ENCODE measurements at places on chromosomes 5 and 9.

DNA sequence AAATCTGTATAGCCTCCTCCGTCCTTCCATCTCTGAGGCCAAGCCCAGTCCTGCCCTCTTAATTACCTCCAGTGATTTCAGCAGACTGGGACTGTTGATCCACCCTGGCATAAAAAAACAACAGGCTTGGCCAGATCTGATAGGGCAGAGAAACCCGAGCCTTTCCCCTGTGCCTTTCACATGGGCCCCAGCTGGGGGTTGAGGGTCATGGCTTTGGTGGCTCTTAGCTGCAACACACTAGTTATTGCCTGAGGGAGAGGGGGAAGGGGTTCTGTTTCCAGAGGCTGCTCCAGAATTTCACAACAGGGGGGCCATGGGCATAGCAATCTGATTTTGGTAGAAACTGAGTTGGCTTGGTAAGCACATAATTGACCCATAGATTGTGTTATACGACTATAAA, 21.2 kb upstream of the PANK3 start:
- no peak for DNase-seq

DNA sequence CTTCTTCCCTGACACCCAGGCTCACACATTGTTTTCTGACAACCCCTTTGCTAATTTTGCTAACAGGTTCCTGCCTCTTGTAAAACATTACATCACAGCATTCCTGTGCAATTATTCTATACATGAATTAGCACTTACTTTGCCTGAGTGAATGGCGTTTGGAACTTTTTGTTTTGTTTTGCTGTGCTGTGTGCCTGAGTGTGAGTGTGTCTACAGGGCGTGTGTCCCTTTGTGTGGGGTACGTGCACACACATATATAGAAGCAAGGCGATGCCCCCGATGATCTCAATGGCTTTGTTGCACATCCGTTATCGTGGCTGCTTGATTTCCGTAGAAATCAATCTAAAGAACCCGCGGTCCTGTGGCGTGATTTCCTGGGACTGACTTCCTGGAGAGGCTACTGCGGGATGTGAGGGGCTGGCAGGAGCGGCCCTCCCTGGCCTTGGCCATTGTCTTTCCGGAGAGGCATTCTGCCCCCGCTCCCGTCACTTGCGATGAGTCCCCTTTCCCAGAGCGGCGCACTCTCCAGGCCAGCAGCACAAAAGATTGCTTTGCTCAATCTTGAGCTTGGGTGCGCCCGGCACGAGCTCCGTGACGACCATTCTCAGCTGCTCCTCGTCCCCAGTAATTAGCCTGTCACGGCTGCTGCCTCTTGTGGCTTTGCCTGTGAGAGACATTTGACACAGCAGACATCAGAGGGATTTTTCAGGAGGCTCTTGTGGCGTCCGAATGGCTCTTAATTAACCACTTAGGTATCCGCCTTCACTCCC, 398.1 kb upstream of the IRX1 start:
- DNase-seq = no peak

- DNase-seq = no peak
Observed at GRCh38 chr9:111034170-111034897, 3.9 kb downstream of the LPAR1 start.

GRCh38 chr5:17802256-17802655, 168.0 kb downstream of the TAF11L14 start:
- no peak for DNase-seq

GRCh38 chr9:122922713-122923112, 8.6 kb downstream of the ZBTB26 start:
- DNase-seq = no peak

DNA sequence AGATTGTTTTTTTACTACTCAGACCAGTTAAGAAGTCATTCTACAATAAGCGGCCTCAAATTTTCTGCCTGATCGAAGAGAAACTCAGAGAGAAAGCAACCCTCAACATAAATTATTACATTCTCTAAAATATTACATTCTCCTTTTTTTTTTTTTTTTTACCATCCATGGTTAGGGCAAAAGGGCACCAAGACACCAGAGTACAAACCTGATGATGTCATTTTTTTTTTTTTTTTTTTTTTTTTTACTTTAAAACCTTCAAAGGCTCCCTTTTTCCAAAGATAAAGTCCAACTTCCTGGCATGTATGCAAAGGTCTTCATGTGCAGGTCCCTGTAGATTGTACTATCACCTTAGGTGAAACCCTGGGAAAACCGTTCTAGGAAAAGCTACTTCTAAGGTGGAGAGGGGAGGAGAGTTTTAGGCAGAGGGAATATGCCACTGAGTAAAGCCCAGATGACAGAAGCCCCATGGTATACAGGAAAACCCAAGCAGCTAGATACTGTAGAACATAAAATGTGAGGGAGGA, 104.4 kb downstream of the SSBP2 start:
- DNase-seq = no peak

DNA sequence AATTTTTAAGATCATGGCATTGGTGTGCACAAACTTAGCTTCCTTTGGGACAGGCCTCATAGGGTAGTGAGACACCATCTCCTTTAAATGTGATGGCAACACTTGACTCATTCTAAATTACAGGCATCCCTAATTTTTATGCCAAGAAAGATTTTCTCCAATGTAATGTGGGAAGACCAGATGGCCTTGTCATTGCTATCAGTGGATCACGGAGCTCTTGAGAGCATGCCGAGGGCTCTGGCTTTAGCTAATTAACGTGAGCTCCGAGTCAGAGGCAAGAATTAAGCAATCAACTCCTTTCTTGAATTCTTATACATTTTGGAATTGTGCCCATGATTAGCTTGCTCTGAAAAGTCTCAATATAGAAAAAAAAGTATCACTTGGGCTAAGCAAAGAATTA, 215.8 kb downstream of the LRRC70 start:
- DNase-seq = no peak

GRCh38 chr5:132556763-132557477, at the start of gene RAD50:
TSS of gene RAD50 (plus strand) at chr5:132556977. CDS start at chr5:132557325, 348 bp downstream.
- peak; percentile 92 for DNase-seq

DNA sequence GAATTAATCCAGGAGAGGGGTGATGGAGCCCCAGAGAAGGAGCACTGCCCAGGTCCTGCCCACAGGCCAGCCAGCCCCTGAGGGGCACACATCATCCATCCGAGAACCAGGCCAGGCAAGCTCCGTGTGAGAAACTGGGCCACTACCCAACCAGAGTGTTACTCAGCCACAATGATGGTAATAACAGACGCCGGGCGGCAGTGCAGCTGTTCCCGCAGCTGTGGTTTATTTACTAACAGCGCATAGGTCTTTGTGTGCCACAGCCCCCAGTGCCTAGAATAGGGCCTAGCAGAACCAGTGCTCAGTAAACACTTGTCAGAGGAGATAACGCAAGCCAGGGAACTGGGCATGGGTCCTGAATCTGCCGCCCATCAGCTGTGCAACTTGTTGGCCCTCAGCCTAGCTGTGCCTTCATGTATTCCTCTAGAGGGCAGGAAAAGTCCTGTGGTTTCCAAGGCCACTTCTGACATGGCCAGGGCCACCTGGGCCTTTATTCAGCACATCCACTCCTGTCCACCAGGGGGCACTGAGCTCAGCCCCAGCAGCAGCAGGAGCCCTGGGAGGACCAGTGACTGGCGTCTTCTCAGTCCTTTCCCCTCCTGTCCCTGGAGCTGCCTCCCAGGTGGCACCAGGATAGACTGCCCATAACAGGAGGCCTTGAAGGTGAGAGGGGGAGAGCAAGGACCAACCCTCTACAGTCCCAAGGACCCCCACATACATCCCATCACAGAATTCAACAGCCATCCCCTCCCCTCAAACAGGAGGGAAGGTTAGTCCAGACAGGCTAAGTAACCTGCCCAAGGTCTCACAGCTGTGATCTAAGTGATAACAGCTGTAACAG, 2.1 kb downstream of the MXD3 start:
- no peak for DNase-seq

GRCh38 chr9:34671307-34671706, 8.8 kb upstream of the CCL27 start:
- no peak for DNase-seq

- DNase-seq = no peak
Observed at GRCh38 chr9:125631391-125632085, 75.5 kb downstream of the MAPKAP1 start.

DNA sequence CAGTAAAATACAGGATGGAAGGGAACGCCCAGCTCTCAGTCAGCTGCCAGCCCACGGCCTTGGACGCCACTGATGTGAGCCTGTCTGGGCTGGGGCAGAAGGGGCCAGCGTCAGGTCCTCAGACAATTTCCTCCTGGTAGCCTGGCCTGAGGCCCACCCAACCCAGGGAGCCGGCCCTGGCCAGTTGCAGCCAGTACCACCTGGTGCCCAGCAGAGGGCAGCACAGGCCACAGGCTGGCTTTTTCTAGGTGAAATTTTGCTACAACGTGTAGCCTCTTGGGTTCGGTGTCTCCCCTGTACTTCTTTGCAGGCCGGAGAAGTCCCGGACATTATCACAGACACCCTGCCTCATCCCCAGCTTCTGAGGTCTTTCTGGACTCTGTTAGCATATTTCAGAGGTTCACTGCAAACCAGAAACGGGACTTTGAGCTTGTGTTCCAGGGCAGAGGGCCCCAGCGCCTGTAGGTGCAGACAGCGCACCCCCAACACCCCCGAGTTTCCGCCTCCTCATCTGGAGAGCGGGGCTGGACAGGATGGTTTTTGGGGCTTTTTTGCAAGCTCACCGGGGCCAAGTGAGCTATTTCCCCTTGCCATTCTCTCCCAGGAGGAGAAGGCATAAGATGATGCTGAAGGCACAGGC, 45.9 kb upstream of the KCNMB1 start:
- no peak for DNase-seq

- DNase-seq = no peak
Observed at GRCh38 chr5:130871346-130872086, 293.5 kb downstream of the HINT1 start.

GRCh38 chr9:27784847-27785713, 211.8 kb upstream of the C9orf72 start:
- DNase-seq = no peak

Measured in activated gamma-delta T cell (primary cell).